GM06990 (cell line): ENCODE measurements at places on chromosomes 13 and 19.

DNA sequence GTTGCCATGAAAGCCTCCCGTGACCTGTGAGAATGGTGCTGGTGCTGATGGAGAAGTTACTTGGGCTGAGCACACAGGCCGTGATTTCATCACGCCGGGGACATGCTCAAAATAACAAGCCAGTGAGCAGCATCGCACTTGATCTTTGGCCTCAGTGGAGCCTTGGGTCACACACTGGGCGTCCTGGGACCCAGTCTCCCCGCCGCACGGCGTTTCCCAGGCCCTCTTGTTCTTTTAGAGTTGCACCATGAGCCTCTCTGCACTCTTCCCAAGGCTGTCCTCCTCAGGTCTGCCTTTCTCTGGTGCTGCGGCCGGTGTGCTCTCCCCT is 9.5 kb upstream of the NDUFS7 start:
- no peak for DNase-seq

- no peak for DNase-seq
Measured at GRCh38 chr13:44787617-44788016, 201.7 kb downstream of the NUFIP1 start.

GRCh38 chr13:41919031-41919740 is 41.7 kb downstream of the VWA8 start:
- DNase-seq = no peak

DNA sequence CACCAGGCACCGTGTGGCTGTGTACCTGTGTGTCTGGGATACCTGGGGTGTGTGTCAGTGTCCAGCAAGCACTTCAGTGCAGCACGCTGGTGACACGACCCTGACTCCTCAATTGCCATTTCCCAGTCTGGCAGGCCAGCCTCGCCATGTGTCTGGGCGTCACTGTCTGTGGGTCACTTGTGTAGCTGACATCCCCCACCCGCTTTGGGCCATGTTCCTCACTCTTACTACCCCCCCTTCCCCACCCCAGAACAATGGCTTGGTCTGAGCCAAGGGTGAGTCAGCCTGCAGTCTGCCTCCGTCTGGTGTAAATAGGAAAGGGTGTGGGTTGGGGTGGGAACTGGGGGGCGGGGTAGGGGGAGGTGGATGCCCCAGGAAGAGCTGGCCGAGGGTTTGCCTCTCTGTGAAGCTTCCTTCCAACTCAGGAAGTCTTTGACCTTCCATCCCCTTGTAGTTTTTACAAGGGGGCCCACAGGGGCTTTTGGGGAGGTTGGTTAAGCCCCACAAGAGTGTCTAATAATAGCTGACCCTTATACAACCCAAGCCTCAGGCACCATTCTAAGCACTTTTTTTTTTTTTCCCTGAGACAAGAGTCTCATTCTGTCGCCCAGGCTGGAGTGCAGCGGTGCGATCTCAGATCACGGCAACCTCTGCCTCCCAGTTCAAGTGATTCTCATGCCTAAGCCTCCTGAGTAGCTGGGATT is 17.6 kb downstream of the NOVA2 start:
- DNase-seq = no peak

- no peak for DNase-seq
Measured at GRCh38 chr19:33194886-33195644, 935 bp downstream of the LRP3 start.

- DNase-seq = no peak
Measured at GRCh38 chr19:46631481-46631880, 4.5 kb downstream of the GNG8 start.

GRCh38 chr13:33859691-33860303 is 41.8 kb downstream of the RFC3 start:
- DNase-seq = no peak

DNA sequence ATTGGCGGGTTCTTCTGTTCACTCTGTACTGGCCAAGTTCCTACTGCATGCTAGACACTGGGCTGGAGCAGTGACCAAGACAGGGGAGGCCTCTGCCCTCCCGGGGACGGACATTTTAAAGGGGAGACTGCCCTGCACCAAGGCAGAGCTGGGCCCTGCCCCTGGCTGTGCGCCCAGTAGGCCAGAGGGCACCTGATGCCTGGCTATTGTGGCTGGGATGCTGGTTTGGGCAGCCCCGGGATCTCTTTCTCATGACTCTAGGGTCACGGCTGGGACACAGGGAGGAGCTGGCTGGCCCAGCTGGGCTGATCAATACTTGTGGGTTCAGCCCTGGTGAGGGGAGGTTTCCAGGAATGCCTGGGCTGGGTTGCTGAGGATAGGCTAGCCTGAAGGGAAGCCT is 17.7 kb downstream of the LIPE start:
- DNase-seq = no peak

DNA sequence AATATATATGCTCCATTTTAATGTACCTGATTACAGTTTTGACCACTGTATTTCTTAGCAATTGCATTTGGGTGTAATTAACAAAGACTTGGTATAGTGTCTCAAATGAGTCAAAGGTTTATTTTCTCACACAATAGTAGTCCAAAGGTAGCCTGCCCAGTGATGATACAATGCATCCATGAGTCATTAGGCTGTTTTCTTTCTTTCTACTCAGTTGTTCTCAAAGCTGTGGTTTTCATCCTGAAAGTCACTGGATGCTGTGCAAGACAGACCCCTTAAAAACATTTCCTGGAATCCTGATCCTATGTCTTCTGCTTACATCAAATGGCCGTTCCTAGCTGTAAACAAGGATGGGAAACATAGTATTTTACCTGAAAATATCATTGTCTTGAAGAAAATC is 651.2 kb upstream of the MIR17HG start:
- no peak for DNase-seq

DNA sequence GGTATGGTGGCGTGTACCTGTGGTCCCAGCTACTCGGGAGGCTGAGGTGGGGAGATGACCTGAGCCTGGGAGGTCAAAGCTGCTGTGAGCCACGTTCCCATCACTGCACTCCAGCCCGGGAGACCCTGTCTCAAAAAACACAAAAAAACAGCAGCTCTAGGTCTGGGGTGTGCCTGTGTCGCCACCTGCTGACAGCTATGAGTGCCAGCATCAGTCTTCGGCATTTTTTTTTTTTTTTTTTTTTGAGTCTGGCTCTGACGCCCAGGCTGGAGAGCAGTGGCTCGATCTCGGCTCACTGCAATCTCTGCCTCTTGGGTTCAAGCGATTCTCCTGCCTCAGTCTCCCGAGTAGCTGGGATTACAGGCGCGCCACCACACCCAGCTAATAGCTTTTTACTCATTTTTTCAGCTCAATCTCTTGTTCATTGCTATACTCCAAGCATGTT is 10.1 kb downstream of the AP2S1 start:
- DNase-seq = peak; percentile 50

- peak; percentile 66 for DNase-seq
Measured at GRCh38 chr13:102970542-102970941, 95.7 kb downstream of the SLC10A2 start.

- DNase-seq = no peak
Measured at GRCh38 chr13:31946091-31946770, 85.3 kb upstream of the FRY start.

GRCh38 chr19:32171719-32172151 is 173.7 kb upstream of the ZNF507 start:
- no peak for DNase-seq

- no peak for DNase-seq
Measured at GRCh38 chr13:38657191-38657590, 29.7 kb upstream of the FREM2 start.

DNA sequence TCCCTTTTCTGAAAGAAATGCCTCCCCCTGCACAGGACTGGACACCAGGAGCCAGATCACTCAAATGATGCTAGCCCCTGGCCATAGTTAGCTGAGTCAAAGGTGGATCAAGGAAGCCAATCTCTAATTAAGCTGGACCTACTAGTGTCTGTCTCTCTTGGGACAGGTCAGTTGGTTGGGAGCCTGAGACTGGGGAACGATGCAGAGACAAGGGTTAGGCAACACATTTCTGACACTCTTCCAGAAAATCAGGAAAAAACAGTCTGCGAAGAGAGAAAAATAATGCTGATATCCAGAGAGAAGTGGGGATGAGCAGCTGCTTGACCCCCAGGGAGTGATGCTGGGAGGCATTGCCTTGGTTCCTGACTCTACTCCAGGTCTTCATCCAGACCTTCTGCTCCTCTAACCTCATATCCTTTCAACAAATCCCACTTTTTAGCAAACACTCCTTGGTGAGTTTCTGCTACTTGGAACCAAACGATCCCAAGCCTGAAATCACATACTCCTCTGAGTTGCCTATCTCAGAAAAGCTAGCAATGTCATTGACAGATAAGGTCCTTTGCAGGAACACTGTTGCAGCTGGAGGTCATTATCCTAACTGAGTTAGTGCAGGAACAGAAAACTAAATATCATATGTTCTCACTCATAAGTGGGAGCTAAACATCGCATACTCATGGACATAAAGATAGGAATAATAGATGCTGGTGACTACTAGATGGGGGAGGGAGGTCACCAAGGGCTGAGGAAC is 369.7 kb downstream of the COG6 start:
- no peak for DNase-seq

- no peak for DNase-seq
Measured at GRCh38 chr13:96781141-96781540, 213.1 kb downstream of the OXGR1 start.

GRCh38 chr19:47226426-47227351 is 4.3 kb downstream of the BBC3 start:
- peak; percentile 83 for DNase-seq

DNA sequence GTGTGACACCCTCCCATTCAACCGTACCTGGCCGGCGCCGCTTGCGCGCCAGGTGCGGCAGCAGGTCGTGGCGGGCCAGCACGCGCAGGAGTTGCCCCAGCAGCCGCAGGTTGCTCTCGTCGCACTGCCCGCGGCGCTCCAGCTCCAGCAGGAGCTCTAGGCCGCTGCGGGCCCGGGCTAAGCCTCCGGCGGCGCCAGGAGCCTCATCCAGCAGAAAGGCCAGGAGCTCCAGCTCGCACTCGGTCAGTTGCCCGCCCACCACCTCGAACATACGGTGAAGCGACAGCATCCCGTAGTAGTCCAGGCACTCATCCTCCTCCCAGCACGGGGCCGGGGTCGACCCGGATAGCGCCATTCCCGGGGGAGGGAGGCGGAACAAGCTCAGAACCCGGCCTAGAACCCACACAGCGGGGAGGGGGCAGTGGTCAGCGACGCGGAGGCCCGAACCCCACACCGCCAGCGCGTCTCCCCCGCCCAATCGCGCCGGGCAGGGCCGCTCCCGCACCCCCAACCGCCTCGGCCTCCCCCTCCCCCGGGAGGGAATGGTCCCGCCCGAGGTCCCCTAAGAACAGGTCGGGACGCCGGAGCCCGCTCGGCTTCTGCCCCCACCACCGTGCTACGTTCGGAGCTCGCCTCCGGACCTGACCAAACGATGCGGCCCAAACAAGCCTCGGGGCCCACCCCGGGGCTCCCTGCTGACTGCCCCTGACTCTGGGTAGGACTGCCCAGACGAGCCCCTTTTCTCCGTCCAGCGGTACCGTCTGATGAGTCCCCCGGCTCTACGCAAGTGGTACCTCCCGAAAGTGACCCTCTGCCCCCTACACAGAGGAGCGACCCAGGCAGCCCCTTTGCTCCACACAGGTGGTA is 591 bp downstream of the DEDD2 start:
- peak; percentile 59 for DNase-seq

DNA sequence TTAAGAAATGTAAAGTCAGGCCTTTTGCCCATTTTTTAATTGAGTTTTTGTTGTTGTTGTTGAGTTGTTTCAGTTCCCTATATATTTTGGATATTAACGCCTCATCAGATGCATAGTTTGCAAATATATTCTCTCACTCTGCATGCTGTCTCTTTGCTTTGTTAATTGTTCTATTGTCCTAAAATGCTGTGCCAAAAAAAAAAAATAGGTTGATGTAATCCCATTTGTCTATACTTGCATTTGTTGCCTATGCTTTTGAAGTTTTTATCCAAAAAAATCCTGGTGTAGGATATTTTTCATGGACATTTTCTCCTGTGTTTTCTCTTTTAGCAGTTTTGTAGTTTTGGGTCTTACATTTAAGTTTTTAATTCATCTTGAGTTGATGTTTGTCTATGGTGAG is 163.3 kb upstream of the STARD13 start:
- no peak for DNase-seq

- DNase-seq = no peak
Measured at GRCh38 chr13:49351871-49352270, 92.0 kb downstream of the CAB39L start.

GRCh38 chr19:47781590-47782262 is 3.2 kb downstream of the SELENOW start:
- no peak for DNase-seq

- DNase-seq = no peak
Measured at GRCh38 chr19:34430738-34431625, 2.8 kb downstream of the UBA2 start.

DNA sequence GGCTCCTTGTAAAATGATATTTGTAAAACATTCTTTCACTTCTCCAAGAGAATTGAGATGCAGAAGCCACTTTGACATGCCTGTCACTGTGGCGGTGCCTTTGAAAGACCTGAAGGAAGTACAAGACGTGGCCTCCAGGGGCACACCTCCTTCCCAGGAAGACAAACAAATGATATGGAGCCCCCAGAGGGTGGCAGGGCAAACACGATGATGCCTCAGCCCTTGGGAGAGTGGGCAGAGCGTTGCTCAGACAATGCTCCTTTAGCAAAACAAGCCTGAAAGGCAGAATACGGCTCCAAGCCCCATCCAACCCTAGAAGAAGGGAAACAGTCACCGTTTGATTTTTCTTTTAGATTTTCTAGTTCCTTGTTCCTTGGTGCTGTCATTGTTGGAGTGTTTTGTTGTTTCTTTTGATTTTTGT is 9.2 kb upstream of the ATP12A start:
- no peak for DNase-seq

- no peak for DNase-seq
Measured at GRCh38 chr13:96982672-96983071, 11.6 kb downstream of the OXGR1 start.

DNA sequence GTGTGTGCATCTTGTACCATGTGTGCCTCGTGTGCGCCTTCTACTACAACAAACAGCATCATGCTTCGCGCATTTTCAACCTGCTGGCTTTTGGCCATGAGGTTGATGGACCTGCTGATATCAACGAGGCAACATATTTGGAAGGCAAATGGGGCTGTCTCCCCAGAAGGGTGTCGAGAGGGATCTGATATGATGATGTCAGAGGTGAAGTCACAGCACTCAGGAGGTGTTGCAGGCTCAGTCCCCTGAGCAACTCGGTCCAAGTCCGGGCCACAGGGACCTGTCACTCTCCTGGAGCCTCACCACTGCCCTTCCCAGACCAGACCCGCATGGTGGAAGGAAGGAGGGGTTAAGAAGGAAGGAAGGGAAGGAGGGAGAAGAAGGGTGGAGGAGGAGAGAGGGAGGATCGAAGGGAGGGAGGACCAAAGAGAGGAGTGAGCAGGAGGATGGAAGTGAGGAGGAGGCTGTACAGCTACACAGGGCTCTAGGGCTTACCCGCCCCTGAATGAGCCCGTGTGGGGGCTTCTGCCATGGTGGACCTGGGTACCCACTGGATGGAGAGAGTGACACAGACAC is 6.7 kb upstream of the C13orf46 start:
- DNase-seq = no peak

DNA sequence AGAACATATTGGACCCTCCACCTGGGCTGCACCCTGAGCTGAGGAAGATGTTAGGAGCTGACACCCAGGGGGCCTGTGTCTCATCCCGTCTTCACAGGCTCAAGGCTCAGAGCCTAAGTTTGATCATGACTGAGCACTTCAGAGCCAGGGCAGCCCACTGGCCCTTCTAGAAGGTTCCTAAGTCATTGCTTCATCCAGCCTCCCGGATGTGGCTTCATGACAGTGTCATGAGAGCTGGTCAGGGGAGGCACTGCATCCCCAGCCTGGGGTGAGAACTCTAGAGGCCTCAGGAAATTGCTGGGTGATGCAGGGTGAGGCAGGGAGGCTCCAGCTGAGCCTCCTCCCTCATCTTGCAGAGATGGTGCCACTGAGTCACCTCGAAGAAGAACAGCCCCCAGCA is 24.9 kb upstream of the PIK3R2 start:
- DNase-seq = no peak
